ENCODE measurements at places on chromosomes 2 and 18. TPM values are rescaled to one million over a fixed set of nuclear protein-coding genes. Genes with fewer than 3 reads are reported as not detected.

DNA sequence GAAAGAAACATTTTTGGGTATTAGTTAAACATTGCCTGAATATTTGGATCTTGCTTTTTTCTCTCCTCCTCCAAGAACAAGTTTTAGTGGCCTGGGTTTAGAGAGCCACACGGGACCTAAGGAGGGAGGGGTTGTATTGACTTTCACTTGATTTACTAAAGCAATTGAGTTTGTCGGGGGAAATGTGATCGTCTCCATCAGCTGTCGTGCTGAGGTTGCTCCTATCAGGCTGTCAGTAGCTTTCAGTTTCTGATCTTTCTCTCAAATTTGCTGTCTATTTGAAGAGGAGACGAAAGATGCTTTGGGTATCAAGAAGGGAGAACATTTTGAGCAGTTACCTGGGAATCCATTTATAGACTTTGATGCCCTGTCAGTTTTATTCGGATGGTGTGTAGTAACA, 106.0 kb downstream of the SETBP1 start:
- ATAC-seq, result no peak

- no peak for ATAC-seq
Measured at GRCh38 chr2:197128126-197128525, 182.5 kb downstream of the ANKRD44 start.

DNA sequence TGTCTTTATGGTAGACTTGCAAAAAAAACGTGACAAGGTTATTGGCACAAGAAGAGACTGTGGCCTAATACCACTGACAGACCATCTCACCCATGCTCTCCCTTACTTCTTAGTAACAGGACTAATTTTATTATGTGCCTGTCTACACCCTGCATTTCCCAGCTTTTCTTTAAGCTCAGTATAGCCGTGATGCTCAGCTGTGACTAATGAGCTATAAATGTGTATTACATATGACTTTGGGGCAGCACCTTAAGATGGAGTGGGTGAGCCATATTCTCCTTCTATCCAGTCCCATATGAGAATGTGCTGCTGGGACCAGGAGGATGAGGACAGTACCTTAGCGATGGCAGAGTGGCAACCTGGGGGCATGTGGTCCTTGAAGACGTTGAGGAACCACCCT, 293.5 kb downstream of the RNF144A start:
- no peak for ATAC-seq

- no peak for ATAC-seq
Measured at GRCh38 chr2:12436483-12436882, 280.3 kb upstream of the TRIB2 start.

- no peak for ATAC-seq
Measured at GRCh38 chr2:5946225-5947115, 254.3 kb downstream of the SOX11 start.

Gene KCNG3
- 0.42 TPM for total RNA-seq

Gene LRRC30
- not detected for total RNA-seq

Measured in motor neuron (in vitro differentiated cells).